ENCODE measurements at places on chromosomes 6 and 20.

- DNase-seq, result no peak
These were observed 293.8 kb downstream of the FRK start for GRCh38 chr6:115766745-115767462.

DNA sequence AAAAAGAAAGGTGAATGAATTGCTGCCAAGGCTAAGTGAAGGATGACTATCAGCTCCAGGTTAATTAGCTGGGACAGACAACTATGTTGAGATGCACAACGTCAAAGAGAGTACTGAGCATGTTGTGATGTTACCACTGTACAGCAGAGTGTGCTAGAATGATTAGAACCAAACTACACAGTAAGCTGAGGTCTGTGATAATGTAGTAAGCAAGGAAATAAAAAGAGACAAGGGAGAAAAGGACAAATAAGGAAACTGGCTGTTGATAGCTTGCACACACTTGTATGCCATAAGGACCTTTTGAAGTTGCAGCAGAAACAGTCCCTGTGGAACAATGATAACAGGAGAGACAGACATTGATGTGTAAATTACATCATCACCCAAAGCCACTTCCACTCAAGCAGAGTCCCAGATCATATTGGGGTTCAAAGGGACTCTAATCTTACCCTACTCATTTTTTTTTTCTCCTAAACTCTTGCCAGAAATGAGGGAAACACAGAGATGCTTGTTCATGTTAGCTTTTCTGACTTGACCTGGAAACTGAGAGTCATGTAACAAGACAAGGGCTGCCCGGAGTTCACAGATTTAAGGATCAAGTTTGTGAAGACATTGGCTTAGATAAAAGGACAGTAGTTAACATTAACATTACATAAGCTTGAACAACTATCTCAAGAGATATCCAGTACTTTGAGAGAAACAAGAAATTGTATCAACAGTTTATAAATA, 189.9 kb downstream of the CENPW start:
- peak; percentile 56 for DNase-seq

DNA sequence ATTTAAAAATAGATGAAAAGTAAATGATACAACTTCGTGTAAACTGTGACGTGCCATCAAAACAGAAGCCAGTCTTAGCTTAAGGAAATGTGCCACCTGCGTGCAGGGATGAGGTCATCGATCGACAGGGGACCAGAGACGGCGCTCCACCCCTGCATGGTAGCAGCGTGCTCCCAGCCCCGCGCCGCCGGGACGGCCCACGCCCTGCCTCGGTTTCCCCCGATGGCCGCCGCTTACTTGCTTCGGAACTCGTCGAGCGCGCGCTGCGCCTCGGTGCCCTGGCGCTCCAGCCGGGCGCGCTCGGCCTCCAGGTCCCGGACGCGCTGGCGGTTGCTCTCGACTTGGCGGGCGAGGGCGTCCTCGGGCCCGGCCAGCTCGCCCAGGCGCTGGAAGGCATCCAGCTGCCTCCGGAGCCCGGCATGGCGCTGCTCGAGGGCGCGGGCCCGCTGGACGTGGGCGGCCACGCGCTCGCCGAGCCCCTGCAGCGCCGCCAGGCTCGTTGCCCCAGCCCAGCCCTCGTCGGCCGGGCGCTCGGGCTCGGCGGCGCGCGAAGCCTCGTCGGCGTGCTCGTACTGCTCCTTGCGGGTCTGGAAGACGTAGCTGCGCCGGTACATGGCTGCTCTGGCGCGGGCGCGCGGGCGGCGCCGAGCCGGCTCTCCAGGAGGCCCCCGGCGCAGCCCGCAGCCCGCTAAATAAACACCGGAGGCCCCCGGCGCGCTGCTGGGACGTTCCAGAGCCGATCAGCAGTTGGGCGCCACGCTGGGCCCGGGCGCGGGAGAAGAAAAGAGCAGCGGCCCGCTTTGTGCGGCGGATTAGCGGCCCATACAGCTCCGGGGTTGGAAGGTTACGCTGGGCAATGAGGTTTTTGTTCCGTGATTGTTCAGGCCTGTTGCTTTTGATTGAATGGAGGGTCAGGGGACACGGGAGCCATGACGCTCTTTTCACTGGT, at the start of gene BFSP1:
Gene BFSP1 (minus strand): TSS at position 664 of the 949 bp plus-strand sequence. CDS start 50 bp downstream, at position 614.
- peak; percentile 86 for DNase-seq

- DNase-seq, result no peak
These were observed 3.0 kb downstream of the VSTM2L start for GRCh38 chr20:37905671-37906613.

DNA sequence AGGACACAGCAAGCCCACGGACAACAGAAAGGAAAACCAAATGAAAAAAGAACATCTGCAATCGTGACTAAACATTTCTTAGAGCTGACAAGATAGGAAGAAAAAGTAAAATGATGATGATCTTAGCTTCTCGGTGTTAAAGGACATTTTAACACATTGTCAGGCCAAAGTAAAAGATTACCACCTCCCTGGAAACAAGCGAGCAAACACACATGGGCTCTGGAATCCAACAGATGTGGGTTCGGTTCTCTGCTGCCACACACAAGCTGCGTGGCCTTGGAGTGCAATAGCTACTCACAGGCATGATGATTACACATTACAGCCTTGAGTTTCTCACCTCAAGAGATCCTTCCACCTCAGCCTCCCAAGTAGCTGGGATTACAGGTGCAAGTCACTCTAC, 7.5 kb upstream of the AAR2 start:
- no peak for DNase-seq

DNA sequence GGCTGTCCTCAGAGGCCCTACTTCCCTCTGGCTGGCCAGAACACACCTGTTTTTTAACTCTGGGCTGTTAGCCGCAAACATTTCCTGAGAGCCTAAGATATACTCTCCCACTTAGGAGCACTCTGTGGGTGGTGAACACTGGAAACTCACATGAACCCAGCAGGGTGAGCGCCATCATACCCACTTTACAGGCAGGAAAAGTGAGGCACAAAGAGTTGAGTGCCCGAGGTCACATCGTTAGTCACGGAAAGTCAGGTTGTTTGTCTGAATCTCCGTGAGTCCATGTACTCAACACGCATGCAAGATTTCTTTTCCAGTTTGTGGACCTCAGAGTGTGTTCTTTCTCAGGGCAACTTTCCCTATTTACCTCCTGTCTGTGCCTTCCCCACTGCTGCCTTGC, 1.9 kb downstream of the BAK1 start:
- no peak for DNase-seq

- DNase-seq, result peak; percentile 46
These were observed 30.8 kb downstream of the AGPAT4 start for GRCh38 chr6:161242779-161243693.

DNA sequence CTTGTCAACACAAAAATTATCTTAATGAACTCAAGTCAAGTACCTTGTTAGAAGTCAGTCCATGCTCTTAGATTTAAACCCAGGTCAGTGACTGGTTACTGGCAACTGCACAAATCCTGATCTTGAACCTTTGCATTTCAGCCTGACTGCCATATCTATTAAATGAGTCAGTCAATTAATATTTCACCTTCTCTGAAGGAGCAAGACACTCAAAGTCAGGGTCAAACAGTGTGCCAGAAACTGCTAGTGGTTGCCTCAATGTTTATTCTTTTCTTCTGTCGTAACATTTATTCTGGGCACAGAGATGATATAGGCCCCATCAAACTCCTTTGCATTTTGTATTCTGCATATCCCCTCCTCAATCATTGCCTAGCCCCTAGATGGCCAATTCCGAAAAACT, 193.9 kb upstream of the MOCS1 start:
- no peak for DNase-seq

- peak; percentile 17 for DNase-seq
These were observed 38.3 kb downstream of the ARHGAP18 start for GRCh38 chr6:129671442-129672340.

DNA sequence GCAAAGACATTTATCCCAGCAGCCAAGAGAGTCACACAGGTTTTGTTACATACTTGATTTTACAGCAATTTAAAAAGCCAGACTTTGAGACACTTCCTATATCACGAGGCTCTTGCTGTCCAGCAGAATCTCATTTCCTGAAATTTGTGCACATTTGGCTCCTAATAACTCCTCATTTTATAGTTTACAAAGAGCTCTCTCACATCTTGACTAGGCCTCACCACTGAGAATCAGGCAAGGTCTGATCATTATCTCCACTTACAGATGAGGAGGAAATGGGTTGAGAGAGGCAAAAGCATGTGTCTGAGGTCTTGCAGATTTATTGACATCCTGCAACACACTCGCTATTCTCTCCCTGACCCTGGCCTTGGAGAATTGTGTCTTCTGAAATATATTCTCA, 426.8 kb downstream of the MAFB start:
- no peak for DNase-seq

- no peak for DNase-seq
These were observed 157.6 kb downstream of the HDGFL1 start for GRCh38 chr6:22726966-22727365.

DNA sequence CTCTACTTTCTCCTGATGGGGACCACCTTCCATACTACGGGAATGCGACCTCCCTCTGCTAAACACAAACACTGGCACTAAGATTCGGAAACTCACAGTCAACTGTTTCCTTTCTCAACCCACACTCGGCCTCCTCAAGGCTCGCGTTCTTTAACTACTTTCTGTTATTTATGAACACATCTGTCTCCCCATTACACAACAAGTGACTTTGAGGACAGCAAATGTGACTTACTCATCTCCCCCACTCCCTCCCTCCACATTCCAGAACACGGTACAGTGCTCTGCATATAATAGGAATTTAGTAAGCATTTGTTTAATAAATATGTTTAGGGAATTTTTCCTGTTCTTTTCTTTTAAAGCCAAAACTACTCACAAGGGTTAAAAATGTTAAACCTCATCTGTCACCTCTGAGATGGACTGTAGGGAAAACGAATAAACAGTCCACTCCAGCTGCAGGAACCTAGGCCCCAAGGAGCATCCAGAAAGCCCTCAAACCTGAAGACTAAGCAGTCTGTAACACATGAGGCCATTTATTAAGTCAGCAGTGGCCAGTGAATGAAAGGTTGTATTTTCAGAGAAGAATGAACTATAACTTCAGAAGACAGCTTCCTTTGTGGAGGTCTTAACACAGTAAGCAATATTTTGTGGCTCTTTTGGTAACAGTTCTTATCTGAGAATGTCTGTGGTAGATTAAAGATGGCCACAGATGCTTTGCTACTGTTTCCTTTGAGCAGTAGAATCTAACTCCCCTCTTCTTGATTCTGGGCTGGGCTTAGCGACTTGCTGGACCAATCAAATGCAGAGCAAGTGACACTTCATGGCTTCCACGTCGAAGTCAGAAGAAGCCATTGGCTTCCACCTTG, 209.6 kb upstream of the DTNBP1 start:
- DNase-seq, result no peak

- no peak for DNase-seq
These were observed 12.5 kb downstream of the SIRT5 start for GRCh38 chr6:13586603-13587542.

DNA sequence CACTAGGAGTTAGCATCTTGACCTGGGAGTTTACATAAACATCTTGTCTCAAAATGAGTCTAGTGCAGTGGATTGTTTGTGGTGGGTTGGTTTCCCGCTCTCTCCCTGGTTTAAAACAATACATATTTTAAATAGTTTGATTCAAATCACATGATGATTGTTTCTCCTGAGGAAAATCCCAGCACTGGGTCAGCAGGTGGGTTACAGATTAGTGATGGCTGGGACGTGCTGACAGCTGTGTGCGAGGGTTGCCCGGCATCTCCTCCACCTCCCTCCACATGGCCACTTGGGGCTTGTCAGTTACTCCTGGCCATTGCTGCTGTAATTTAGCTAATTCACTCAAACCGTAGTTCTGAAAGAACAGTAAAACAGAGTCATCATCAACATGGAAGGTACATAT, 306.4 kb upstream of the CITED2 start:
- DNase-seq, result peak; percentile 88

DNA sequence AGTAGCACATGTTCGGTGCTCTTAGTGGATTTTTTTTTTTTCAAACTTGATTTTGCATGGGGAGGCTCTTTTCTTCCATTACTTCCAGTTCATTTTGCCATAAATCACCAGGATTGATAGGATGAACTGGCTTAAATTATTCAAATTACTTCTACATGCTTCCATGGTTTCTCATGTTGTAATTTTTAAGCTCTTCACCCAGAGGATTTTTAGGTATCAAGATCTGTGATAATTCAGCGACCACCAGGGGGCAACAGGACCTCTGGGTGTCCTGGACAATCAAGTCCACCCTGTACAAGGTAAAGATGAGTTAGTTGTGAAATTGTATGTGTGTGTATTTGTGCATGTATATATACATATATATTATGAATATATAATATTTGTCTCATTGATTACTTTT, 4.2 kb upstream of the EPHA7 start:
- peak; percentile 90 for DNase-seq

- peak; percentile 70 for DNase-seq
These were observed 191.5 kb upstream of the BMP2 start for GRCh38 chr20:6575912-6576401.

DNA sequence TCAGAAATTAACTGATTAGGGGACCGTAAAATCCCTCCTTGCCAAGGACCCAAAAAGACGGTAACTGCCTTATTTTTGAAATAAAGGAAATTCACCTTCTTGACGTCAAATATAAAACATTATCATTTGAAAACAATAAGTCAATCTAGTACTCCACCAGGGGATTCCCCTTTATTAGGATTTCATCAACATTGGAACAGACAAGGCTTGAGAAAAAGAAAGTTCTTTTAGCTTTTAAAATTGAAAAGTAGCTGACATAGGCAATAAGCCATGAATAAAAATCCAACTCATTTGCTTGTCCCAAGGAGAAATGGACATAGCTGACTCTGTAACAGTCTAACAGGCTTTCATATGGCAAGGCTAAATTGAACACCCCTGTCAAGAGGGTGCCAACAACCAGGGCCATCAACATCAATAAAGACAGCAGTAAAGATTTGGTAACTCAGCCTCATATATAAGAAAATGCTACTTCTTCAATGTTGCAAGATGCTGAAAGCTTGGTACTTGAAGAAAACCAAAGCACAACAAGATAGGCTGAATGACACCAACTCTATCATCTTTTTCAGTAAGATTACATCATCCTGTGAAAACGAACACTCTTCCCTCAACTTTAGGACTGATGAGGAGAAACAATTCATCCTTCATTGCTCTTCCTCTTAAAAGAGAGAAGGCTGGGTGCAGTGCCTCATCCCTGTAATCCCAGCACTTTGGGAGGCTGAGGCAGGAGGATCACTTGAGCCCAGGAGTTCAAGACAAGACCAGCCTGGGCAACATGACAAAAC, 121.0 kb upstream of the PRDM1 start:
- DNase-seq, result no peak

GRCh38 chr20:11166712-11167111, 492.9 kb upstream of the JAG1 start:
- no peak for DNase-seq

GRCh38 chr20:8305449-8305978, 173.4 kb downstream of the PLCB1 start:
- peak; percentile 97 for DNase-seq

GRCh38 chr6:155443168-155443567, 12.5 kb downstream of the NOX3 start:
- DNase-seq, result no peak

GRCh38 chr6:151213352-151213751, 26.4 kb upstream of the AKAP12 start:
- no peak for DNase-seq

DNA sequence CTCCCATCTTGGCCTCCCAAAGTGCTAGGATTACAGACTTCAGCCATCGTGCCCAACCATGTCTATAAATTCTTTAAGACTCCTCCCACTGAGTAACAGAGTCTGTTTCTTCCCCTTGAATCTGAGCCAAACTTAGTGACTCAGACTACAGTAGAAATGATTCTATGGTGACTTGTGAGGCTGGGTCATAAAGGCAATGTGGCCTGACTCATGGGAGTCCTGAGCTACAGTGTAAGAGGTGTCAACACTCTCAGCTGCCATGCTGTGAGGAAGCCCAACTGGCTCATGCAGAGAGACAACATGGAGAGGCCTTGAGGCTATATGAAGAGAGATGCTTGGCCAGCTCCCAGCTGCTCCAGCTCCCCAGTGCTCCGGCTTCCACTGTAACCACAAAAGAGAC, 5.2 kb upstream of the NRSN2 start:
- DNase-seq, result peak; percentile 84
